ENCODE measurements at places on chromosomes 16 and 17.

DNA sequence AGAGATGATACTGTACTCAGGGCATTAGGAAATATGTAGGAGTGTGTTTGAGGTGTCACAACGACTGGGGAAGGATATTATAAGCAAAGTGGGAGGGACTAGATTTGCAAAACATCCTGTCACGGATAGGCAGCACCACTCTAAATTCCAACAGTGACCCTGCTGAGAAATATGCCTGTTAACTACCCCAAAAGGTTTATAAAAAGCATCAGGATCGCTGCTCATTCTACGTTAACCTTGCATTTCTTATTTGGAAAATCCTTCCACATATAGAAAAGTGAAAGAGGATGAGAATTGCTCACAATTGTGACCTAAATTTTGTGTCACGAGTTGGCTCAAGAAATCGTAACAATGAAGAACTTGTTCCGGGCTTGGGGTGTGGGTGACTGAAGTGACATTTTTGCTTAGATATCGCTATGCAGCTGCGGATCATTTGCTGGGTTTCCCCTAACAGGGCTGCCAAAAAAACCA lies 51.6 kb downstream of the N4BP1 start:
- no peak for DNase-seq

DNA sequence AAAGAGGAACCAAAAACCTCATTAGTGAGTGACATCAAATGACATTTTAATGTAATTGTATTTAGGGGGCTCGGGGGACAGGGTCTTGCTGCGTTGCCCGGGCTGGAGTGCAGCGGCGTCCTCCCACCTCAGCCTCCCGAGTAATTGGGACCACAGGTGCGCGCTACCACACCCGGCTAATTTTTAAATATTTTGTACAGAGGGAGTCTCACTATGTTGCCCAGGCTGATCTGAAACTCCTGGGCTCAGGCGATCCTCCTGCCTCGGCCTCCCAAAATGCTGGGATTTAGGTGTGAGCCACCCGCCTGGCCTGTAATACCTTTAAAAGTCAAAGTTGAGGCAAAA lies 581 bp downstream of the SNRNP25 start:
- no peak for DNase-seq

GRCh38 chr17:50219342-50219741 lies 17.9 kb upstream of the COL1A1 start:
- DNase-seq = peak; percentile 49

DNA sequence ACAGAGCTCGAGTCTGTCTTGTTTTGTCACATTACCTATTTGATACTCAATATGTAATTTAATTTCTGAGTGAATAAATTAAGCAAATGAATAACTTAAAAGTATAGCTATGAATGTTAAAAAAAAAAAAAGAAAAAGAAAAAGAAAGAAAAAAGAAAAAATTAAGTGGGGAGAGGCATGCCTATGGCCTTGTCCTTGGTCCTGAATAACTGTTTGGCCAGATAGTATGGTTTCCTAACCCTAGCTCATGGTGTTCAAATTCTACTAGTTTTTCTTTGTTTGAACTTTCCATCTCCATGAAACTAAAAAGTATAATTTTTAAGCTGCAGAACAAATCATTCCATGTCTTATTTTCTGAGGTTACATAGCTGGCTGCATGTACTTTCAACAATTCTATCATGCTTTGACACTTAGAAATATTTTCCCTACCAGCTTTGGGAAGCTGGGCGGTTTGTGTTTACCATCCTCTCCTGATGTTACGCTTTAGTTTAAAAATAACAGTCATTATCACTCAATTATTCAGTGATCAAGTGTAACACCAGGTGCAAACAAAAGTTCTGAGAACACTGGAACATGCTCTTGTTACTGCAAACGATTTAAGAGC lies 31.8 kb downstream of the TOX3 start:
- no peak for DNase-seq

DNA sequence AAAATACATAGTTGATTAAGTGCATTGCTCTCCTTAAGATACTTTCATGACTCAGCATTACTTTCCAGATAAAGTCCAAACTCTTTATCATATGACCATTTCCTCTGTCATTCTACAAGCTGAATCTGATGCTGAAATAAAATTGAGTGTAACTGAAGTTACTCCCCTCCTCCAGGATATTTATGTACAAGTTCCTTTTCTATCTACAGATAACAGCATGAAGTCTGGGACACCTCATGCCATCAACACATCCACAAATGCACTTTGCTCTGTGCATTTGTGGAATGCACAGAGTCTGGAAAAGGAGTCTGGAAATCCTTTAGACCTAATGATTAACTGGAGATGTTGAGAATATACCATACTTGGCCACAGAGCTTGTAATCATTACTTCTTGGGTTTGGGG lies 60.5 kb downstream of the ACSM2B start:
- DNase-seq = no peak

GRCh38 chr16:52874042-52874441 lies 178.7 kb downstream of the CHD9NB start:
- no peak for DNase-seq

GRCh38 chr17:57982452-57983170 lies 5.4 kb downstream of the VEZF1 start:
- DNase-seq = no peak

DNA sequence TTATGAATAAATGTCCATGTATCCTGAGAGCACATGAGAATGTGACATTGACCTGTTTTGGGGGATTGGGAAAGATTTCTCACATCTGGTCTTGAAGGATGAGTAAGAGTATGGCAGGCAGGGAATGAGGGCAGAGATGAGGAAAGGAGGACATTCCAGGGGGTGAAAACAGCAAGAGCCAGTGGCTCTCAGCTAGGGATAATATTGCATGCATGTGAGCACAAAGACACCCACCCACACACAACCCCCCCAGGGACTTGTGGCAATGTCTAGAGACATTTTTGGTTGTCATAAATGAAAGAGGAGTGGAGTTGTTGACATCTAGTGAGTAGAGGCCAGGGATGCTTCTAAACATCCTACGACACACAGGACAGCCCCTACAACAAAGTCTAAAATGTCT lies 6.0 kb downstream of the MYO1D start:
- DNase-seq = no peak

GRCh38 chr17:69424287-69425041 lies 10.0 kb downstream of the MAP2K6 start:
- DNase-seq = no peak

DNA sequence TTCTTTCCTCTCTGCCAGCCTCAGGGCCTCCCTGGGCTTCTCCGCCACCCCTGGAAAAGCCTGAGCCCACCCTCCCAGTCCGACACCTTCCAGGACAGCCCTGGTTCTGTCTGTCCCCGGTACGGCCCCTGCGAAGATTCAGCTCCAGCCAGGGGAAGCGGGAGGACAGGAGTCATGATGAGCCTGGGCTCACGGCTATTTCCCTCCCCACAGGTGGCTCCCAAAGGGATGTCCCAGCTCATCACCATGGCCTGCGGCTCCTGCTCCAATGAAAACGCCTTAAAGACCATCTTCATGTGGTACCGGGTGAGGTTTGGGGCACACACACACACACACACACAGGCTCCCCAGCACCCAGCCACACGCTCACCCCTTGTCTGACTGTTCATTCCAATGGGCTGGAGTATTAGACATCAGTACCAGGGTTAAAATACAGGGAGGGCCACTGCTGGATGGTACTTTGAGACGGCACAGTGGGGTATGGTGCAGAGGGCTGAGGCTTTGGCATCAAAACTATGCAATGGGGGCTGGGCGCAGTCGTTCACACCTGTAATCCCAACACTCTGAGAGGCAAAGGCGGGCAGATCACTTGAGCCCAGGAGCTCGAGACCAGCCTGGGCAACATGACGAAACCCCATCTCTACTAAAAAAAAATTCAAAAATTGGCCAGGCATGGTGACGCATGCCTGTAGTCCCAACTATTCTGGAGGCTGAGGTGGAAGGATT lies 32.8 kb downstream of the TMEM186 start:
- no peak for DNase-seq

- DNase-seq = no peak
Measured at GRCh38 chr17:31374094-31374447, 17.4 kb upstream of the RAB11FIP4 start.

DNA sequence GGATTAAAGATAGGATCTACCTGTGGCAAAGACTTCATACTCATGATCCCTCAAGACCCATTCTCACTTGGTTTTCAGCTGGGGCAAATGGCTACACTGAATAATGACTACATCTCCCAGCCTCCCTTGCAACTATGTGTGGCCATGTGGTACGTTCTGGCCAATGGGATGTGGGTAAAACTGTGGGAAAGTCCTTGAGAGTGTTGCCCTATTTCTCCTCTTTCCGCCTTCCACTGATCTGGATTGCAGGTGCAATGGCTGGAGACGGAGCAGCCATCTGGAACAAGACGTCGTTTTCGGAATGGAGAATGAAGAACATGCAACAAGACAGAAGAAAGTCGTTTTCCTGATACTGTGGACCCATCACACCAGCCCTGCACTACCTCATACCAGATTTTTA lies 48.5 kb downstream of the HAPSTR1 start:
- DNase-seq = no peak

DNA sequence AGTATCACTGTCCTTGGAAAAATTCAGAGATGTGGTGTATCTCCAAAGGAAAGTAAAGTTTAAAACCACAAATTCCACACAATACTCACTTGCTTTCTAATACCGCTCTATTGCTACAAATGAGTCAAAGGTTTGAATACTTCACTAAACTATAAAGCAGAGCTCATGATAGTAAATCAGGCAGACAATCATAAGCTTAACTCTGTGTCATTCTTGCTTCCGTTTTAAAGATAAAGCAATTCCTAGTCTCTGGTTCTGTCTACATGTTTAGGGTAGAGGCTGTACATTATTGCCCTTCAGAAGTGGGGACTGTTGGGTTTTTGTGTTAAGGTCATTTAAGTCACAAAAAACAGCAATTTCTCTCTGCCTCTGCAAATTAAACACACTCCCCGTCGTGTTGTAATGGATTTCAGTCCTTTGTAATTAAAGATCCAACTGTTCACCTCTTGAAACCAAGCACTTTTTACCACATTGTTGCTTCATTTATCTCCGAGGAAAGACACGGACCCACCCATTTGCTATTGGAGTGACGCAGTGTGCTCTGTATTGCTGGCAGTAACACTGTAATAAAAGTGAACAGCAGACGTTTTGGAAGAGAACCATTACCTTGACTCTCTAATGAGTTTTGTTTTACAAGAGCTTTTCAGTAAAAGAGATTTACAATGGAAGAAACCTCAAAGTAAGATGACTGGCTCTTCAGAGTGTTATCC lies 83.1 kb upstream of the CNTNAP4 start:
- no peak for DNase-seq

GRCh38 chr16:13480801-13481200 lies 439.2 kb upstream of the ERCC4 start:
- no peak for DNase-seq

- DNase-seq = no peak
Measured at GRCh38 chr17:49494986-49495841, at the start of gene NGFR. TSS of gene NGFR (plus strand) at chr17:49495293. CDS start at chr17:49495418, 125 bp downstream.

DNA sequence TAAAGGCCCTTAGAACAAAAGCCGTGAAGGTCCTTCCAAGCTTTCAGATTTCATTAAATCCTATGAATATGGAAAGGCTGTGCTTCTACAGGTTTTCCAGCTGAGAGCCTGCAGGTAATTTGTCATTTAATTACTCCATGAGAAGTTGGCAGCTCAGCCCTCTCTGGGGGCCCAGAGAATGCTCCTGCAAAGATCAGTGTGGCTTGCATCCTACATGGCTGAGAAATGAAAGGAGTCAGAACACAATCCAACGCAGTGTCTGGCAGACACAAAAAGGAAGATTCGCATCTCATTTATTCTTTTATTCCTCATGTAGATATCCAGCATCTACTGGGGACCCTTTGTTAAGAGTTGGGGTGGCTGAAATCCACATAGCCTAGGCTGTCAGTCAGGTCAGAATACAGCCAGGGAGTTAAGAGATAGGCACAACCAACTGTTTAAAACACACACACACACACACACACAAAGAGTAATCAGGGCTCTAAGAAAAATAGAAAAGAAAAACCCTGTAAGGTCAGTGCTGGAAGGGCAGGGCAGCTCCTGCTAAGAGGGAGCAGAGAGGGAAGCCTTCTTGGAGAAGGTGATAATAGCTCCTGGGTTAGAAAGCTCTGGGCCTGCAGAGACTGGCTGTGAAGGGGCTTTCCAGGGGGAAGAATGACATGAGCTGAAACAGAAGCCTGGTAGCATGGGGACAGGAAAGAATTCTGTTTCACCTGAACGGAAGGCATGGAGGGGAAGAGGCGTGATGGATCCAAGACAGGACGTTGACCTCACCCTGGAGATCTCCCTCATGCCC lies 46.9 kb upstream of the WSCD1 start:
- DNase-seq = no peak

DNA sequence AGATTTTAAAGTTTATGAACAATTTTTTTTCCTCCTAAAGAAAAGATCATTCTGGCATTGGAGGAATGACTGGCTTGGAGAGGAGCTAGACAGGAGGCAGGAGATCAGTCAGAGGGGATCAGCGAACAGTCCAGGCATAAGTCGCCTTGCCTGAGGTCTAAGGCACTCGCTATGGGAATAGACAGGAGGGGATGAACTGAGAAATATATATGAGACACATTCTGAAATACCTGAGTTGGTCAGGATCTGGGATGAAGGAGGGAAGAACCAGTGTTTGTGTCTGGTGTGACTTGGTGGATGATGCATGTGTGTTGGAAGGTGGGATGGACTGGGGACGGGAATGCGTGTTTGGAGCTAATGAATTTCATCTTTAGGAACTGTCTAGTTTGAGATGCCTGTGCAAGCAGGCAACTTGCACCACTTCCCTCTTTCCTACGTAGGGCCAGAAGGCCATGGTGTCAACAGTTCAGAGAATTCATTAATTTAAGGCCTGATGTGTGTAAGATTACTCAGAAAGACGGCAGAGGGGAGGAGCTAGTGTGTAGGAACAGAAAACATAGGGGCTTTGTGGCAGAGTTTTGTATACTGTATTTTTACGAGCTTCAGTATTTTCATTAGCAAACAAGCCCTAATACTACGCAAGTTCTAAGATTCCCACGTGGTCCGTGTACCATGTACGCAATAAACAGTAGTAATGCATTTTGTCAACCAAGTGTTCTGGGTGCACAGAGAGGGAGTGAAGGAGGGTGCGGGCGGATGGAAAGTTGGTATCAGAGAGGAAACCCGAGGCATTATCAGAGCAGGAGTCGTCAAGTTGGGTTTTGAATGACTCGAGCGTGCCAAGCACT lies 825 bp downstream of the HEATR6 start:
- DNase-seq = no peak

GRCh38 chr17:38783227-38783626 lies 16.1 kb downstream of the PIP4K2B start:
- no peak for DNase-seq

DNA sequence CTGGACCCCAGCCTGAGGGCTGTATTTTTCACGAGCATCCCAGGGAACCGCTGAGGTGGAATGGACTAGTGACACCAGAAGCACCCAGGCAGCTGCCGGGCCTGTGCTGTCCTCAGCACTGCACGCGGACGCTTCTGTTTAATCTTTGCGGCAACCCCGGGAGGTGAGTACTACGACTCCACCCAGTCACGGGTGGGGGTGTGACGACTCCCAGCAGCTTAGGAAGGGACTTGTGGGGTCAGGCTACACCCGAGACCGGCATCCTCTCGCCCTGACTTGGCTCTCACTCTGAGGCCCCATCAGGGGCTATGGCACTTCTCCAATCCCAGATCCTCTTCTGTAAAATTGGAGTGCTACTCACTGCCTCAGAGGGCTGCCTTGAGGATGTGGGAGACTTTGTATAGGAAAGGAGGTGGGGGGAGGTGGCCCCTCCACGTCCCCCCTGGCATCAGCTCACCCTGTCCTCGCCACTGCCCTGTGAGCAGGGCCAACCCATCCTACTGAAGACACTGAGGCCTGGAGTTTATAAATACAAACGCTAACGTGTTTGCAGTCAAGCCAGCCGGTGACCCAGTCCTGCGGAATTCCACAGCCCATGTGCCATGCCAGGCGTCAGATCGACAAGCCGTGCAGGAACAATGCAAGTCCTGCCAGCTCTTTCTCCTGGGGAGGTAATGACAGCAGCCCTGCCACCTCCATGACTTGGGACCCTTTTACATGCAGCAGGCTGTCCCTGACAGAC lies 44.4 kb downstream of the PPL start:
- DNase-seq = no peak

Measured in retinal pigment epithelial cell (primary cell).